ENCODE measurements at places on chromosomes 16 and 17.

DNA sequence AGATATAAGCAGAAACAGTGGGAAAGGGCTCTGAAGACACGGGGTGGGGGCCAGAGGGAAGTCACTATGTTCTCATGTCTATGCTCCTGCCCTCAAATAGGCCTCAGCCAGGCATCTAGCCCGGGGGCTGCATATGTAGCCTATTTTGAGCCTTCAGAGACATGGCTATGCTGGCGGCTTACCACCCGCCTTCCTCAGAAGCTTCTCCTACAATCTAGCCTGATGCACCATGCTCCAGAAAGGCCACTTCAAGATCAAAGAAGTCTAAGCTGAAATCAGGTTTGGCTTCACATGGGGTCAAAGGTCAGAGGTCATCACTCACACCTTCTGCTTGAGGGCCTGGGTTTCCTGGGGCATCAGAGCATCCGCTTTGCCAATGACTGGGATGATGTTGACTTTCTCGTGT, 1.6 kb downstream of the SEPTIN1 start:
- H3K4me3 ChIP-seq, result peak overlapping the region; percentile 97
- no peaks in the 10 kb centered on the region for H3K27me3 ChIP-seq
- H3K36me3 ChIP-seq, result peaks cover 29% of the 10 kb centered on the region
- H3K27ac ChIP-seq, result peak overlapping the region; percentile 97
- peaks cover 53% of the 10 kb centered on the region for H3K4me1 ChIP-seq

DNA sequence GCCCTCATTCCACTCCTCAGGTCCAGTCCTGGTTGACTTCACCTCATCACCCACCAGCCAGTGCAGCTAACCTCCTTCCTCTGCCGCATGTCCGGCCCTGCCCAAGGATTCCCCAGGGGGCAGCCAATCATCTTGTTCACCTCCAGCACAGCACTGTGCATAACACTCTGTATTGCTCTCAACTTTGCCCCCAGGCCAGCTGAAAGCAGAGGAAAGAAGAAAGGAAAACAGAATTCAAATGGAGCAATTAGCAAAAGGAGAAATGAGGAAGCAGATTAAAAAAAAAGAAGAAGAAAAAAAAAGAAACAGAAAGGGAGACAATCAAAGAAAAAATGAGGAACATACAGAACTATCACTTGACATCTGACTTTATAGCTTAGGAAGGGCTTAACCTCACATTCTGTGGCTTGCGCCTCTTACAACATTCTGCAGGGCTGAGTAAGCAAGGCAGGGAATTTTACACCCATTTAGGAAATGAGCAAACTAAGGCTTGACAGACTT, 26.1 kb downstream of the GAS7 start:
- H3K4me3 ChIP-seq, result peak overlapping the region; percentile 41
- H3K4me1 ChIP-seq, result peaks cover 36% of the 10 kb centered on the region
- peak overlapping the region; percentile 78 for H3K27ac ChIP-seq

DNA sequence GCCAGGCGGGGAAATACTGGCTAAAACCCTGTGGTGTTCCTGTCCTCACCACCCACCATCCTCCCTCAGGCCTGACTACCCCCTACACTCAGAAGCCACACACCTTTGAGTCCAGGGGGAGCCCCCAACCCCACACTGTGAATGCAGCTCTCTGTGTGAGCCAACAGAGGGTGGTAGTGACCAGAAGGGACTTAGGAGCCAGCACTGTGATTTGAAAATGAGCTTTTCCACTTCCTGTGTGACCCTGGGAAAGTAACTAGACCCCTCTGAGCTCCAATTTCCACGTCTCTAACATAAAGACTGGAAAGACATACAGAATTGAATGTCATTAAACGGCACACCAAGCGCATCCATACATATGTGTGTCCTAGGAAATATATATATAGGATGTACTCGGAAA, 58.7 kb downstream of the SDK2 start:
- H3K4me3 ChIP-seq, result no peak overlapping the region
- H3K36me3 ChIP-seq, result no peaks in the 10 kb centered on the region
- no peak for DNase-seq

- no peak for DNase-seq
- H3K4me1 ChIP-seq, result peaks cover 3% of the 10 kb centered on the region
- peaks cover 70% of the 10 kb centered on the region for H3K36me3 ChIP-seq
- no peak overlapping the region for H3K27ac ChIP-seq
- H3K4me3 ChIP-seq, result no peak overlapping the region
- H3K27me3 ChIP-seq, result no peaks in the 10 kb centered on the region
These were observed 7.7 kb downstream of the PSMD7 start for GRCh38 chr16:74304164-74304834.

GRCh38 chr16:73304008-73304774, 256.3 kb upstream of the ZFHX3 start:
- H3K4me3 ChIP-seq, result no peak overlapping the region
- no peaks in the 10 kb centered on the region for H3K4me1 ChIP-seq
- no peaks in the 10 kb centered on the region for H3K36me3 ChIP-seq
- no peaks in the 10 kb centered on the region for H3K27me3 ChIP-seq

DNA sequence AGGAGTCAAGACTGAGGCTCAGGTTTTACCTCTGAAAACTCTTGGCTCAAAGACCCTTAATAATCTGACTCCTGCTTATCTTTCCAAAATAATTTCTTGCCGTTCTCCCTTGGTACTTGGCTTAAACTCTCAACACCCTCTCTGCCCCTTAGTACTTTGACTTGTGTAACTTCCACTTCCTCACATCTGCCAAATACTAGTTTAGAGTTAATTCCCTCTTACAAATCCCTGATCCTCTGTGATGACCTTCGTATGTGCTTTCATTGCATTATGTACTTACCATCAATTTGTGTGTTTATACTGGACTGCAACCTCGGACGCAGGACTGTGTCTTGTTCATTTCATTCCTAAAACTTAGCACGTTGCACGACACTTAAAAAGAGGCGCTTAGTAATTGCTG, 35.2 kb downstream of the ZNF207 start:
- no peaks in the 10 kb centered on the region for H3K27me3 ChIP-seq
- no peak overlapping the region for H3K4me3 ChIP-seq
- H3K36me3 ChIP-seq, result peaks cover 37% of the 10 kb centered on the region
- H3K27ac ChIP-seq, result no peak overlapping the region

GRCh38 chr17:77200711-77201110, 59.9 kb downstream of the SEC14L1 start:
- no peaks in the 10 kb centered on the region for H3K4me1 ChIP-seq
- H3K4me3 ChIP-seq, result no peak overlapping the region
- H3K27ac ChIP-seq, result no peak overlapping the region
- H3K27me3 ChIP-seq, result no peaks in the 10 kb centered on the region
- peaks cover 81% of the 10 kb centered on the region for H3K36me3 ChIP-seq

- no peak overlapping the region for H3K27ac ChIP-seq
- DNase-seq, result no peak
- peaks cover 55% of the 10 kb centered on the region for H3K36me3 ChIP-seq
- no peaks in the 10 kb centered on the region for H3K27me3 ChIP-seq
- peaks cover 2% of the 10 kb centered on the region for H3K4me1 ChIP-seq
These were observed 7.1 kb downstream of the NUDT16L1 start for GRCh38 chr16:4700380-4700996.

DNA sequence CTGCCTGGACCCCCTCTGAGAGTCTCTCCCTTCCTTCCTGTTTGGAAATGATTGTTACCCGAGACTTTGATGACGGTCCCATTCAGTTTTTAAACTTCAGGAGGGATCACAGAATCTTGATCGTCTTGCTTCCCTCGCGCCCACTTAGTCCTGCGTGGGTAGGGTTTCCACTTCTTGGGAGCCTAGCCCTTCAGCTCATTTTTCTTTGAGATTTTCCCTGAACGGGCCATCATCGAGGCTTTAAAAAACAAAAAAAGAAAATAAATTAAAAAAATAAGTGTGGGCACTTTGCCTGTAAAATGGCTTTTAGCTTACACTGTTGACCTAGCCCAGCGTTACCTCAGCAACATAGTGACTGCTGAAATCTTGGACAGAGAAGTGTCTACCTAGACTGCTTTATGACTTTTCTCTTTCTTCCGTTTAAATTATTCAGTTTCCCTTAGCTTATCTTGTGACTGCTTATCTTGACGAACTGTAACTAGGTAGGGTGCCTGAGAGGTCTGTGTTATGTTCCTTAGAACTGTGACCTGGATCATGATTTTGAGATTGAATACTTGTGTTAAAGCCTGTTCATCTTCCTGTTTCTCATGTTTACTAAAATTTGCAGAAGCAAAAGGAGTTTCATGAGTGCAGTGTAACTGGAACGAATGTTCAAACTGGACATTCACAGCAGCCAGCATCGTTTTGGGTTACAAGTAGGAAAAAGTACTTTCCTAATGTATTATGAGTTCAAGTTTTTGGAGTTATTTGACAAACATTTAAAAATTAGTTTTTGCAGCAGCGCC, 874 bp downstream of the WWP2 start:
- H3K4me3 ChIP-seq, result peak overlapping the region; percentile 91
- H3K27me3 ChIP-seq, result no peaks in the 10 kb centered on the region
- peak overlapping the region; percentile 97 for H3K27ac ChIP-seq

- no peak overlapping the region for H3K27ac ChIP-seq
- peaks cover 55% of the 10 kb centered on the region for H3K36me3 ChIP-seq
- H3K4me3 ChIP-seq, result no peak overlapping the region
- no peak for DNase-seq
These were observed 64.9 kb downstream of the ARHGAP17 start for GRCh38 chr16:24950275-24950674.

DNA sequence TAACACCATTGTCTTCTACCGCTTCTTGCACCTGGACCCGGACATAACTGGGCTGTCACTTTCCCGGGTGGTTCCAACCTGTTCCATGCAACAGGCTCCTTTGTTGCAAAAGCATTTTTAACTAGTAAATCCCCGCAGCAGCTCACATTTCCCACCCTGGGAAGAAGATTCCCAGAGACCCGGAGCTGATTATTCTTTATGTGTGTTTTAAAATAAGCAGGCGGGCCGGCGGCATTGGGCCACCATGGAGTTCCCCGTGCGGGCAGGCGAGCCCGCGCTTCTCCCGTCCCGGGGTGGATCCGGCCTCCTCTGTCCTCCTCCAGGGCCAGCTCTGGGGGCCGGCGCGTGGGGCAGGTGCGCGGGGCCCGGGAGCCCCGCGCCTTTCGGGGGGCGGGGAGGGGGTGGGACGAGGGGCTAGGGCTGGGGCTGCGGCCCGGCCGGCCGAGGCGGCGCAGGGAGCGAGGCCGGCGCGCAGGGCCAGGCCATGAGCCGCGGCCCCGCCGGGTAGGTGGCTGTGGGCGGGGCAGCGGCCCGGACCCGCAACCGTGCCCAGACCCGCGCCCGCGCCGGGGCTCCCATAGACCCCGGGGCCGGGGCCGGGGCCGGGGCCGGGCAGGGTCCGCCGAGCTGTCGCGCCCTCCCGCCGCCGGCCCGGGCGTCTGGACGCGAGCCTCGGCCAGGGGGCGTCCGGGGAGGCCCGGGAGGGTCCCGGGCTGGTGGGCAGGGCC, 1.7 kb downstream of the CRAMP1 start:
- H3K36me3 ChIP-seq, result peaks cover 43% of the 10 kb centered on the region
- H3K4me1 ChIP-seq, result peaks cover 23% of the 10 kb centered on the region
- peaks cover 5% of the 10 kb centered on the region for H3K27me3 ChIP-seq
- H3K4me3 ChIP-seq, result peak overlapping the region; percentile 86

- no peaks in the 10 kb centered on the region for H3K27me3 ChIP-seq
- H3K36me3 ChIP-seq, result no peaks in the 10 kb centered on the region
- no peak overlapping the region for H3K4me3 ChIP-seq
- no peak overlapping the region for H3K27ac ChIP-seq
- no peak for DNase-seq
These were observed 502.1 kb downstream of the GRIN2A start for GRCh38 chr16:9680019-9680655.

GRCh38 chr16:12043953-12044352, 67.4 kb downstream of the SNX29 start:
- no peak overlapping the region for H3K27ac ChIP-seq
- H3K27me3 ChIP-seq, result no peaks in the 10 kb centered on the region
- no peak for DNase-seq
- no peak overlapping the region for H3K4me3 ChIP-seq
- H3K4me1 ChIP-seq, result no peaks in the 10 kb centered on the region

- H3K27ac ChIP-seq, result no peak overlapping the region
- H3K27me3 ChIP-seq, result no peaks in the 10 kb centered on the region
- DNase-seq, result no peak
These were observed 47.9 kb downstream of the SNX20 start for GRCh38 chr16:50632927-50633800.

GRCh38 chr17:67130768-67131167, 86.4 kb downstream of the CACNG1 start:
- H3K36me3 ChIP-seq, result peaks cover 41% of the 10 kb centered on the region
- H3K27me3 ChIP-seq, result no peaks in the 10 kb centered on the region
- DNase-seq, result no peak
- H3K4me3 ChIP-seq, result no peak overlapping the region

DNA sequence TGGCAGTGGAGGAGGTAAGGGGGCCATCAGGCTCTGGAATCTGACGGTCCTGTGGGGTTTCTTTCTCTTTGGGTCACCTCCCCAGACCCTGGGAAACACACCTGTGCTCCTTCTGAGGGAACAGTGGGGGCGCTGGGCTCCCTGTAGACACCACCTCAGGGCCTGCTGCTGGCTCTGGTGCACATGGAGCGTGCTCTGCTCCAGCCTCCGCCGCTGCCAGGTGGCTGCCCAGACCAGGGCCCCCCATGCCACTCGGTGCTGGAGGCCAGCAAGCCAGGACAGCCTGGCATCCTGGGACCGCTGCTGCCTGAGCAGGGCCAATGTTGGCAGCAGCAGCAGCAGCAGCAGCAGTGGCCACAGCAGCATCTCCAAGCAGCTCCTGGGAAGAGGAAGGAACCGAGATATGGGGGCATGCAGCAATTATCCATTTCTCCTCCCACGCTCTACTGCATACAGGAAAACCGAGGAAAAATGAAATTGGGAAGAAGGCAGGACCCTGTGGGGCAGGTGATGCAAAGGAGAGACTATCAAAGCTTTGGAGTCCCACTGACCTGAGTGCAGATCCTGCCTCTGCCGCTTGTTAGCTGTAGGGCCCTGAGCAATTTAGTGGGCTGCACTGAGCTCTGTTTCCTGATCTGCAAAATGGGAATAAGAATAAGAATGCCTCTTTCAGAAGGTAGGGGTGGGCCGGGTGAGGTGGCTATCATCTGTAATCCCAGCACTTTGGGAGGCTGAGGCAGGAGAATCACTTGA, 902 bp downstream of the GHDC start:
- no peak for DNase-seq
- peaks cover 22% of the 10 kb centered on the region for H3K4me1 ChIP-seq
- no peaks in the 10 kb centered on the region for H3K36me3 ChIP-seq
- no peaks in the 10 kb centered on the region for H3K27me3 ChIP-seq
- peak overlapping the region; percentile 94 for H3K4me3 ChIP-seq

DNA sequence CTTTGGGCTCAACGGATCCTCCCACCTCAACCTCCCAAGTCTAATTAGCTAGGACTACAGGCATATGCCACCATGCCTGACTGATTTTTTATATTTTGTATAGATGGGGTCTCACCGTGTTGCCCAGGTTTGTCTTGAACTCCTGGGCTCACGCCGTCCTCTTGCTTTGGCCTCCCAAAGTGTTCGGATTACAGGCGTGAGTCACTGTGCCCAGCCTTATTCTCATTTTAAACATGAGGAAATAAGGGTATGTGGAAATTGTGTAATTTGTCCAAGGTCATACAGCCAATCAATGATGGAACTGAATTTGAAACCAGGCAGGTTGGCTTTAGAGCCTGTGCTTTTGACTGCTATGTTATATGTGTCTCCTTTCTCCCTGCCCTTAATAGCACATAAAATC, 27.4 kb upstream of the AQP8 start:
- no peaks in the 10 kb centered on the region for H3K27me3 ChIP-seq
- DNase-seq, result no peak
- H3K4me1 ChIP-seq, result no peaks in the 10 kb centered on the region

- no peak overlapping the region for H3K4me3 ChIP-seq
These were observed 306.1 kb upstream of the XYLT1 start for GRCh38 chr16:17776888-17777287.

GRCh38 chr16:20897253-20897897, 2.8 kb downstream of the DCUN1D3 start:
- H3K27ac ChIP-seq, result peak overlapping the region; percentile 99
- H3K36me3 ChIP-seq, result peaks cover 31% of the 10 kb centered on the region
- peaks cover 42% of the 10 kb centered on the region for H3K4me1 ChIP-seq
- H3K4me3 ChIP-seq, result no peak overlapping the region
- H3K27me3 ChIP-seq, result no peaks in the 10 kb centered on the region
- no peak for DNase-seq

All from effector memory CD8-positive, alpha-beta T cell (primary cell).